GM23338 (cell line): ENCODE measurements at places on chromosomes 3 and 15. TPM values are rescaled to one million over a fixed set of nuclear protein-coding genes. Genes with fewer than 3 reads are reported as not detected.

GRCh38 chr3:72820415-72820814 lies 27.8 kb downstream of the SHQ1 start:
- H3K36me3 ChIP-seq, result no peaks in the 10 kb centered on the region
- no peak for DNase-seq
- no peak overlapping the region for H3K27ac ChIP-seq
- H3K4me3 ChIP-seq, result no peak overlapping the region
- H3K27me3 ChIP-seq, result no peaks in the 10 kb centered on the region

DNA sequence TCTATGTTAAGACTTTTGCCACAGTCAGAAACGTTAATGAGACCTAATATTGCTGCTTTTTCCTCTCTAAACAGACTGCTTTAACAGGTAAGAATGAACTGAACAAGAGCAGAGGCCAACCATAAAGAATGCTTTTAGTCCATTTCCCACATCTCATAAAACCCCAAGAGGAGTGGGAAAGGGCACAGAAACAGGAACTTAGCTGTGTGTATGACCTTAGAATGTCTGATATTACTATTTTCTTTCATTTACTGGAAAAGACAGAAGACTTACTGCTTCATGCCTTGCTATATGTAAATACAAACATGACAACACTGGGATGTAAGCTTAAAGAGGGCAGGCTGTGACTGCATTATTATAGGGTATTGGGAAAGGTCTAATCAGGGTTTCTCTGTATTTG lies 115.0 kb downstream of the ISL2 start:
- DNase-seq, result no peak
- no peaks in the 10 kb centered on the region for H3K4me1 ChIP-seq
- no peaks in the 10 kb centered on the region for H3K36me3 ChIP-seq
- H3K27ac ChIP-seq, result no peak overlapping the region
- no peaks in the 10 kb centered on the region for H3K27me3 ChIP-seq

GRCh38 chr15:94353488-94353820 lies 122.1 kb downstream of the MCTP2 start:
- H3K4me1 ChIP-seq, result peaks cover 11% of the 10 kb centered on the region
- H3K27me3 ChIP-seq, result no peaks in the 10 kb centered on the region

DNA sequence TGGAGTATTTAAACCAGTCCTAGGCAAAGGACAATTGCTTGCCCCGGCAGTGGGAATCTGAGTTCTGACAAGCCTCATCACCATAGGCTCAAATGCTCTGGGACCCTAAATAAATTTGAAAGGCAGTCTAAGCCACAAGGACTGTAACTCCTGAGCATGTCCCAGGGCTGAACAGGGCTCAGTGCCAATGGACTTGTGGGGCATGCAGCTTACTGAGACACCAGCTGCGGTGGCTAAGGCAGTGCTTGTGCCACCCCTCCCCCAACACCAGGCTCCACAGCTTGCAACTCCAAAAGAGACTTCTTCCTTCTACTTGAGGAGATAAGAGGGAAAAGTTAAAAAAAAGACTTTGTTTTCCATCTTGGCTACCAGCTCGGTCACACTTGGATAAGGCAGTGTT lies 289.7 kb upstream of the DCBLD2 start:
- no peaks in the 10 kb centered on the region for H3K4me1 ChIP-seq
- no peaks in the 10 kb centered on the region for H3K36me3 ChIP-seq
- no peaks in the 10 kb centered on the region for H3K27me3 ChIP-seq
- no peak overlapping the region for H3K4me3 ChIP-seq

GRCh38 chr3:195900436-195901355 lies 7.7 kb downstream of the TNK2 start:
- no peaks in the 10 kb centered on the region for H3K36me3 ChIP-seq
- H3K27me3 ChIP-seq, result no peaks in the 10 kb centered on the region
- no peak overlapping the region for H3K27ac ChIP-seq

Gene CCDC13
- 0.45 TPM in 1 of 2 replicates, not detected in the other for total RNA-seq

DNA sequence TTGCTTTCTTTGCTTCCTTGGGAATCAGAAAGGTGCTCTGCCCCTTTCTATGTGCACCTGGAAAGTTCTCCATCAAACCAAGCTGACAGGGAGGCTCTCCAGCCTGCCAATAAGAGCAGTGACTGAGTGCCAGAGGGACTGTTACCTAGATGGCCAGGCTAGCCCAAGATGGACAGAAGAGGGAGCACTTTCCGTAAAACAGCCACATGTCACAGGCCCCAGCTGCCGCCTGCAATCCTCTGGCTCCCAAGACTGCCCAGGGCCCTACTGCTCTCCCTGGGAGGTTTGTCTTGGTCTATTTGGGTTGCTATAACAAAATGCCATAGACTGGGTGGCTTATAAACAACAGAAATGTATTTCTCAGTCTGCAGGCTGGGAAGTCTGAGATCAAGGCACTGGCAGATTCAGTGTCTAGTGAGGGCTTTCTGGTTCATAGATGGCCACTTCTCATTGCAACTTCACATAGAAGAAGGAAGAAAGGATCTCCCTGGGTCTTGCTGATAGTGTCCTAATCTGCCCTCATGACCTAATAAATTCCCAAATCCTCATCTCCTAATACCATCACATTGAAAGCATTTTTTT lies 72.3 kb downstream of the TAMM41 start:
- 0 out of 2 replicates have a peak, but pooled peaks cover 3% of the 10 kb centered on the region for H3K27me3 ChIP-seq
- H3K4me3 ChIP-seq, result no peak overlapping the region
- DNase-seq, result peak; percentile 89
- peaks cover 5% of the 10 kb centered on the region; the same call in 1 of the 2 replicates for H3K4me1 ChIP-seq
- no peaks in the 10 kb centered on the region for H3K36me3 ChIP-seq

DNA sequence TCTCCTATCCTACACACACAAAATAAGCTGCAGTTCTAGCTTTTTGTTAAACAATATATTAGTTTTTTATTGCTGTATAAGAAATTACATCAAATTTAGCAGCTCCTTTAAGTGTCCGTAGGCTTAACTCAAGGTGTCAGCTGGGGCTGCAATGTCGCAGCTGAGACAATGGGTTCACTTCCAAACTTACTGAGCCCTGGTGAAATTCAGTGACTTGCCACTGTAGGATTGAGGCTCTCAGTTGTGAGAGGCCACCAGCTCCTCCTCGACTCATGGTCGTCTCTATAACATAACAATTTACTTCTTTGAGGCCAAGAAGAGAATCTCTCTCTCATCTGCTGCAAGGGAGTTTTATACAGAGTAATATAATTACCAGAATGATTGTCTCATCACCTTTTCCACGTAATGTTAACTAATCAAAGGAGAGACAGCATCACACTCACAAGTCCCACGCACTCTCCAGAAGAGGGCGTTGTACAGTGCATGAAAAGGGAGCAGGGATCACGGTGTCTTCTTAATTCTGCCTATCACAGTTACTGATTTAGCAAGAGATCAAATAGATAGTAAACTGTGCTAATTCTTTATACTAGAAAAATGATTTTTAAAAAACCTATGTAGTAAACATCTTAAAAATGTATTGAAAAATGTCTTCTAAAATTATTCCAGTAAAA lies 735.6 kb upstream of the GBE1 start:
- no peak overlapping the region for H3K27ac ChIP-seq
- H3K36me3 ChIP-seq, result no peaks in the 10 kb centered on the region
- H3K4me1 ChIP-seq, result peaks cover under 1% of the 10 kb centered on the region
- no peaks in the 10 kb centered on the region for H3K27me3 ChIP-seq
- no peak overlapping the region for H3K4me3 ChIP-seq
- DNase-seq, result peak; percentile 72

Gene SPATA12
- total RNA-seq, result 0.10 TPM in 1 of 2 replicates, not detected in the other

Gene AHSG
- 0.10 TPM in 1 of 2 replicates, not detected in the other for total RNA-seq

Gene ANKUB1
- not detected in 2 replicates for total RNA-seq

GRCh38 chr3:179949412-179949811 lies 87.3 kb downstream of the PEX5L start:
- H3K36me3 ChIP-seq, result no peaks in the 10 kb centered on the region
- no peak overlapping the region for H3K27ac ChIP-seq
- H3K4me1 ChIP-seq, result peaks cover 24% of the 10 kb centered on the region
- no peaks in the 10 kb centered on the region for H3K27me3 ChIP-seq

DNA sequence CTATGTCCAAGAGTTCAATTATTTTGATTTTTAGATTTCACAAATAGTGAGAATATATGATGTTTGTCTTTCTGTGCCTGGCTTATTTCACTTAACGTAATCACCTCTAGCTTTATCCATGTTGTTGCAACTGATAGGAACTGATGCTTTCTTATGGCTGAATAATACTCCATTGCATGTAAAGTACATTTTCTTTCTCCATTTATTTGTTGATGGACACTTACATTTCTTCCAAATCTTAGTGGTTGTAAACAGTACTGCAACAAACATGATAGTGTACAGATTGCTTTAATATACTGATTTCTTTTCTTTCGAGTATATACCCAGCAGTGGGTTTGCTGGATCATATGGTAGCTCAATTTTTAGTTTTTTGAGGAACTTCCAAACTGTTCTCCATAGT lies 600.6 kb upstream of the SEMA6D start:
- H3K36me3 ChIP-seq, result no peaks in the 10 kb centered on the region
- H3K4me3 ChIP-seq, result no peak overlapping the region
- H3K27me3 ChIP-seq, result no peaks in the 10 kb centered on the region
- no peaks in the 10 kb centered on the region for H3K4me1 ChIP-seq

DNA sequence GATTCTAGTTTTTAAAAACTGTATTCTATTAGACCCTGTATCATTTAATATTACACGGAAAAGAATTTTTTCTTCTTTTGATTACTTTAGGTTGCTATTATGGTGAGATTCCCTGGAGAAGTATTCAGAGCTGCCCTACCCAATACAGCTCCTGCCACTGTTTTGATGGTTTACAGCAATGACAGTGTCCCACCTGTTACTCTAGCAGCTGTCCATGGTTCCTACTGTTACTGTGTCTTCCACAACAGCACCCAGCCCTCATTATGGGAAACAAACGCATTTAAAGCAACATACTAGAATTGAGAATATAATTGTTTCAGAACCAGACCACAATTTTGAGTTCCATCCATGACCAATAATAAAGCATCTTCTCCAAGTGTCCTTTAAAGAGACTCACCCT lies 450.7 kb downstream of the SHQ1 start:
- no peaks in the 10 kb centered on the region for H3K27me3 ChIP-seq
- H3K4me1 ChIP-seq, result peaks cover 87% of the 10 kb centered on the region
- no peaks in the 10 kb centered on the region for H3K36me3 ChIP-seq
- DNase-seq, result peak; percentile 61

DNA sequence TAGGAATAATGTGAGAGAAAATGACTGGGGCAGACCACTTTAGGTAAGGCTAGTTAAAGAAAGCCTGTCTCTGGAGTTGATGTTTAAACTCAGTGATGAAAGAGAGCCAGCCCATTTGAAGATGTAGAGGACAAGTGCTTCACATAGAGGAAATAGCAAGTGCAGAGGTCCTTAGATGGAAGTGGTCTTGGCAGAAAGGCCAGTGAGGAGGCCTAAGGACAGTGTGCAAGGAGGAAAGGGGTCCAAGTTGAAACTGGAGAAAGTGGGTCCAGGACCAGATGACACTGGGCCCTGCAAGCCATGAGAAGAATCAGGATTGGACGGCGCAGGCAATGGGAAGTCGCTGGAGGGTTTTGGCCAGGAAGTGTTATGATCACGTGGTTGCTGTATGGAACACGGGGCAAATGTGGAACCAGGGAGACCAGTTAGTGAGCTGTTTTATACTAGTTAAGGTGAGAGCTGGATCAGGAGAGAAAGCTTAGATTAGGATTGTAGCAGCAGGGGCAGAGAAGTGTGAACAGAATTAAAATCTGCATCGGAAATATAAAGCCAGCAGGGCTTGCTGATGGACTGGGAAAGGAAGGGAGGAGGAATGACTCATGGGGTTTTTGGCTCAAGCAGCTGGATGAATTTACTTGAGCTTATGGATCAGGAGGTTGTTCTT lies 48.0 kb upstream of the SCAANT1 start:
- H3K27me3 ChIP-seq, result no peaks in the 10 kb centered on the region
- peaks cover 42% of the 10 kb centered on the region for H3K4me1 ChIP-seq
- no peaks in the 10 kb centered on the region for H3K36me3 ChIP-seq
- H3K27ac ChIP-seq, result peak overlapping the region; percentile 23; the same call in 1 of the 2 replicates

GRCh38 chr3:141557961-141558706 lies 71.3 kb downstream of the RASA2 start:
- DNase-seq, result no peak
- no peak overlapping the region for H3K27ac ChIP-seq
- no peaks in the 10 kb centered on the region for H3K4me1 ChIP-seq
- no peaks in the 10 kb centered on the region for H3K36me3 ChIP-seq
- no peaks in the 10 kb centered on the region for H3K27me3 ChIP-seq
- no peak overlapping the region for H3K4me3 ChIP-seq

GRCh38 chr3:30044515-30044914 lies 561.9 kb upstream of the TGFBR2 start:
- no peaks in the 10 kb centered on the region for H3K27me3 ChIP-seq
- no peak overlapping the region for H3K27ac ChIP-seq
- no peaks in the 10 kb centered on the region for H3K36me3 ChIP-seq
- H3K4me3 ChIP-seq, result no peak overlapping the region
- peaks cover 21% of the 10 kb centered on the region for H3K4me1 ChIP-seq

DNA sequence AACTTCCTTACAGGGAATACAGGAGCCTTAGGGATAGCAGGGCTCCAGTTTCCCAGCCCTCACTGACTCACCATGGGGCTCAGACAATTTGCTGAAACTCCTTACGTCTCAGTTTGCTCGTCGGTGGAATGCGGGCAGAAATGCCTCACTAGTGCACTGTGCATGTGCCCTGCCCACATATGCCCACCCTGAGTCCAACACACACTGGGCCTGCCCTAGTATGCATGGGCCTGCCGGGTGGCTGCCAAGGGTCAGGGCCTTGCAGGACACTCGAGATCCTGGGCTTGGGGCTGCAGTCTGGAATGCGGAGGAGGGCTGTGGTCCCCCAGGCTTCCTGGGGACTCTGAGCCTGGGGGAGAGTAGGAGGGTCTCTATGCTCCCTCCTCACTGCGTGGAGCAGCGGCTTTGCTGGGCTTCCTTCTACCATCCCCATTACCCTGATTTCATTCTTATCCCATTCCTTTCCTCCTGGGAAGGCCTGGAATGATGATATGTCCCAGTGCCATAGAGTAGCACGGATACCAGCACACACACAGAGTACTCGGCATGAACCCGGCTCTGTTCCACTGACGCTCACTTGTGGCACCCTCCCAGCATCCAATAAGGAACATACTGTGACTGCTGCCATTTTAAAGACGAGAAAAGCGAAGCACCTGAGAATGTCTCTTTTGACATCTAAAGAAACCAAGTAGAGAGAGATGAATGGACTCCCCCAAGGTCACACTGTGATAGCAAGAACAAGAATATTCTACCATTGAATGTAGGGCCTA lies 124.2 kb downstream of the ASB7 start:
- no peak overlapping the region for H3K4me3 ChIP-seq
- no peaks in the 10 kb centered on the region for H3K27me3 ChIP-seq

Gene TM4SF18
- total RNA-seq, result 1.0 and 1.6 TPM in 2 replicates

DNA sequence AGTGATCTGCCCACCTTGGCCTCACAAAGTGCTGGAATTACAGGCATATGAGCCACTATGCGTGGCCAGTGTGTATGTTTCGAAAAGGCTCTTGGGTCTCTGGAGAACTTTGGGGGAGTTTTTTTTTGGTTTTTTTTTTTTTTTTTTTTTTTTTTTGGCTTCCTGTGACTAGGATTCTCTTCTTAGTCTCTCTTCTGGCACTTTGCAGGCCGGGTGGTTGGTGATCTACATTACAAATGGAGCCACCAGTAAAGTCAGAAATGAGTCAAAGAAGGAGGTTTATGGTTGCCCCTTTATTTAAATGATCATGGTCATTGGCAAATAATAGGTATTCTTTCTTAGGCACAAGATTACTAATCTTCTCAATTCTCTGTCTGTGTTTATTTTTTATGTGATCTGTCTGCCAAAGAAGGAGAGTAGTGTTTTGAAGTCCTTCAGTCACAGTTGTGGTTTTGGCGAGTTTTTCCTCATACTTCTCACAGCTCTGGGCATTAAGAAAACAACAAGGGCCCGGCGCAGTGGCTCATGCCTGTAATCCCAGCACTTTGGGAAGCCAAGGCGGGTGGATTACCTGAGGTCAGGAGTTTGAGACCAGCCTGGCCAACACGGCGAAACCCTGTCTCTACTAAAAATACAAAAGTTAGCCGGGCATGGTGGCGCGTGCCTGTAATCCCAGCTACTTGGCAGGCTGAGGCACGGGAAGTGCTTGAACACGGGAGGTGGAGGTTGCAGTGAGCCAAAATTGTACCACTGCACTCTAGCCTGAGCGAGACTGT lies 38.3 kb downstream of the PDE8A start:
- peak overlapping the region; percentile 78 for H3K27ac ChIP-seq
- peaks cover 17% of the 10 kb centered on the region; the same call in 1 of the 2 replicates for H3K4me1 ChIP-seq
- H3K36me3 ChIP-seq, result no peaks in the 10 kb centered on the region
- no peak for DNase-seq
- no peak overlapping the region for H3K4me3 ChIP-seq
